Neural progenitor cell (in vitro differentiated cells): ENCODE measurements at places on chromosomes 3 and 15. TPM values are rescaled to one million over a fixed set of nuclear protein-coding genes. Genes with fewer than 3 reads are reported as not detected.
A peak's percentile ranks its signal among the peaks of the same experiment; 100 is the strongest.

Gene TRH
- 0.19 TPM in 1 of 2 replicates, not detected in the other for total RNA-seq

- DNase-seq: no peak
Measured at GRCh38 chr3:123661973-123662372, 77.1 kb upstream of the HACD2 start.

- peak; percentile 87 for DNase-seq
Measured at GRCh38 chr3:115859002-115859807, 235.9 kb downstream of the GAP43 start.

GRCh38 chr3:104755791-104756190 is 610.9 kb upstream of the ALCAM start:
- no peak for DNase-seq

GRCh38 chr3:133611534-133611933 is 38.0 kb downstream of the CDV3 start:
- DNase-seq: no peak

DNA sequence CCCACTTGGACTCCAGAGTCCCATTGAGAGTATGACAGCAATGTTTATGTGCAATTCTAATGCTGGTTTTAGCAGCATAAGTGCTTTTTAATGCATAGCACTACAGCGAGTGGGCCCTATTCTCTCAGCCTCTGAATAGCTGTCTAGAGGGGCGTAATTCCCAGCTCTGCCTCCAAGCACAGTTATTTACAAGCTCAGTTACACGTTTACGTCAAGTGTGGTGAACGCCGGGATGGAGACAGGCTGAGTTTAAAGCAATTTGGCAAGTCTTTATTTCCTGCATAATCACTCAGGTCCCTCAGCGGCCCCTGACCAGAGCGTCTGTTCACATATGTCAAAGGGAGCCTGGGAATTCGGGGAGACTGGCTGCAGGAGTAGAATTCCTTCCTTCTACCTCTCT is 43.9 kb downstream of the SOX14 start:
- peak; percentile 29 for DNase-seq

DNA sequence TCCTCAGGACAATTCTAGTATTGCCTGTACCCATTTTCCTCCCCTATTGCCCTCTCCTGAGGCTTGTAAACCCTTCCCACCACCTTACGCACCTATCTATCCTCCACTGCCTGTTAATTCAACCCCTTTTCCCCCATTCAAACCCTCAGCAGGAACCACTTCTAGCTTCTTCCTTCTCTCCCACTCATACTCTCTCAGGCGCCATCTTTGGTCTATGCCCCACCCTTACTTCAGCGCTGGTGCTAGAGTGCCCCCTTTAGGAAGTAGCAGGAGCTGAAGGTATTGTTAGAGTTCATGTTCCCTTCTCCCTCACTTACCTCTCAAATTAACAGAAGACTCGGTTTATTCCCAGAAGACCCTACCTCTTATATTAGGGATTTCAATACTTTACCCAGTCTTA is 121.8 kb upstream of the NLGN1 start:
- no peak for DNase-seq
